Activated T-cell treated with anti-CD3 and anti-CD28 coated beads for 1 hour (primary cell): ENCODE measurements at places on chromosomes 7 and 10.

GRCh38 chr7:35522697-35523096 lies 172.2 kb downstream of the HERPUD2 start:
- DNase-seq, result no peak

- no peak for DNase-seq
Observed at GRCh38 chr7:141575654-141576448, 24.6 kb downstream of the AGK start.

DNA sequence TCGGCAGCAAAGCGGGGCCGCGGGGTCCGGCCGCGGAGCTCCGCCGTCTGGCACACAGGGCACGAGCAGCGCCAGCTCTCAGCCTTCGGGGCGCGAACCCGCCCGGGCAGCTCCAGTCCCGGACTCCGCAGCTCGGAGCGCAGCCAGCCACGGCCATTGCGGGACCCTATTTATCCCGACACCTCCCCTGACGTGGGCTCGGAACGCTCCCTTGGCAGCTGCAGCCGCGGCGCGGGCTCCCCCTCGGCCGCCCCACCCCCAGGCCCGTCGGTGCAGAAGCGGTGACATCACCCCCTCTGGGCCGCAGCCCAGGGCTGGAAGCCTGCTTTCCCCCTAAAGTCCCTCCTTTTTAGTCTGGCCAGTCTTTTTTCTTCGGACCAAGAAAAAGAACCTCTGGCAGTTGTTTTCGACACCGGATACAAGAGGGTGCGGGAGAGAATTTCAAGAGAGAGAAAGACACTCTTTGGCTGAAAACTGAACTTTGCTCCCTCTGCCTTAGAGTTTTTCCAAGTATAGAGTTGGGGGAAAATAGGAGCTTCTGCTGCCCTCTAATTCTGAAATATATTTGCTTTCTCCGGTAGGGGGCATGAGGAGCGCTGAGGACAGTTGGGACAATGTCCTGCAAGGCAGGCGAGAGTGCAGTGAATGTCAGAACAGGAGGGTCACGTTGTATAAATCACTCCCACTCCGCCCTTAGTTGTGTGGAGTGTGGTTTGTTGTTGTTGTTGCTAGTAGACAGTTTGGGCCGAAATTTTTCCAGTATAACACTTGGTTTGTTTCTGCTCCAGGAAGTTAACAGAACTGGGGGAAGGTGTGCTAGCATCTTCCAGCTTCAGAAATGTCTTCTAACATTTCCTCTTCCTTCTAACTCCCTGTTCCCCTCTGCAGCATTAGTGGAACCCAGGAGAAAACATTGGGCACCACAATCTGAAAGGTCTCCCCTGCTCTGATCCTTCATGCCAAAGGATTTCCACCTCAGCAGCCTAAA lies at the start of gene SFRP4:
SFRP4 (minus strand) TSS at position 145 of the 988 bp plus-strand sequence. CDS start 280 bp downstream, outside the sequence.
- no peak for DNase-seq

- no peak for DNase-seq
Observed at GRCh38 chr7:54802841-54803240, 43.8 kb upstream of the SEC61G start.

DNA sequence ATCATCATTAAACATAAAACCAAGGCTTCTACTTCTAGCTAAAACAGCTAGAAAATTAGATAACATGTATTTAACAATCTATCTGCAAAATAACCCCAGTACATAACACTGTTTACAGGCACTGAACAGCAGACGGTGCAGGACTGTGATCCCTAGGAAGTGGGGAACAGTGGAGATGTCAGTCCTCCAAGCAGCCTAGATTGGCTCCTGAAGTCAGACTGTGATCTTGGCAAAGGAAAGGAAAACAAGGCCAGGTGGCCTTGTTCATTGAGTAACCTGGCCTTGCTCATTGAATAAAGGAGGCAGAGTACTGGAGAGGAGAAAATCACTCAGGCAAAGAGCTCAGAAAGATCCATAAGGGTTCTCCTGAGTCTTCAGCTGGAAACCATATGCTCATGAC lies 77.7 kb upstream of the DIP2C start:
- DNase-seq, result no peak

DNA sequence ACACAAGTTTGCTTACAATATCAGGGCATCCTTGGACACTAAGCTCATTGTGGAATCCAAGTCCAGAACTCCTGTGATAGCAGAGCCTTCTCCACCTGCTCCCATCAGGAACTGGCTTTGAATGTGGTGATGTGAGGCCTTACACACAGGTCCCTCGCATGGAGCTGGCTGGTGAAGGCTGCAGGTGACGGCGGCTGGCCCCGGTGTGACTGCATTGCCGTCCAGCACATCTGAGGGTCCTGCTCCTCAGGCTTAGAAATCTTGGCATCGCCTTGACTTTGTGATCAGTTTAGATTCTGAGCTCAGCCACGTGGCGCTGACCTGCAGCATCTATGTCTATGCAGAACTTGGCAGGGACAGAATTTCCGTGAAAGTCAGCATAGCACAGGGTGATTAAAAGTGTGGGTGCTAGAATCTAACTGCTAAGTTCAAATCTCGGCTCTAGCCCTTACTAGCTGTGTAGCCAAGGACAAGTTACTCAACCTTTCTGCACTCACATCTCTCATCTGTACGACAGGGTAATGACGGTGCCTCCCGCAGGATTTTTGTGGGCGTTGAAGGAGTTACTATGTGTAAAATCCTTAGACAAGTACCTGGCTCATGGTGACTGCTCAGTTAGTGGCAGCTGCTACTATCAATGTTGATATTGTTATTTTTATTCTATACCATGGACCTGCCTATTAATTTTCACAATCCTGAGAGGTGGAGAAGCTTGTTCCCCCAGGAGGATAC lies 26.6 kb downstream of the HKDC1 start:
- no peak for DNase-seq

GRCh38 chr7:154785898-154786297 lies 217.0 kb downstream of the PAXIP1 start:
- no peak for DNase-seq

DNA sequence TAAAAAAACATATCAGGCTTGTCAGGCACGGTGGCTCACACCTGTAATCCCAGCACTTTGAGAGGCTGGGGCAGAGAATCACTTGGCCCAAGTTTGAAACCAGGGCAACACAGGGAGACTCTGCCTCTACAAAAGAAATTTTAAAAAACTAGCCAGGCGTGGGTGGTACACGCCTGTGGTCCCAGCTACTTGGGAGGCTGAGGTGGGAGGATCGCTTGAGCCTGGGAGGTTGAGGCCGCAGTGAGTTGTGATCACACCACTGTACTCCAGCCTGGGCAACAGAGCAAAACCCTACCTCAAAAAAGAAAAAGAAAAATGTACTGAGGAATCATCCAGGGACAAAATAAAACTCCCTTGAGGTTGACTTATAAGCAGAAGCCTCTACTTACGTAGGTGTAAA lies 149.9 kb upstream of the KLF14 start:
- no peak for DNase-seq

DNA sequence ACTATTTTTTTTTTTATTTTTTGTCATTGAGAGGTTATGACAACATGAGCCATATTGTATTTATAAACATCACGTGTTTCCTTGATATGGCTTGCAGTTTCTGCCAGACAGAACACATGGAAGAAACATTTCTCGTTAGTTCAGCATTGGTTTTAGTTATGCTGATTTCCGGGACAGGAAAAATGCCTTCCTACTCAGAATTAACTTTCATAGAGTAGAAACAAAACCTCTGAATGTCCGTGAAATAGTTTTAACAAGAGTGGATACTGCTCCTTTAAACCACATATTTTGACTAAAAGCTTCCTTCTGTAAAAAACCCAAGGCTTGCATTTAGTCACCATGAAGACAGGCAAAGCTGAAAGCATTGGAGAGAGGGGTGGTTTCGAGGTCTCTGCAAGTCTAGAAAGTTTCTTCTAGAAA lies 240.4 kb downstream of the KIAA1217 start:
- DNase-seq, result no peak

DNA sequence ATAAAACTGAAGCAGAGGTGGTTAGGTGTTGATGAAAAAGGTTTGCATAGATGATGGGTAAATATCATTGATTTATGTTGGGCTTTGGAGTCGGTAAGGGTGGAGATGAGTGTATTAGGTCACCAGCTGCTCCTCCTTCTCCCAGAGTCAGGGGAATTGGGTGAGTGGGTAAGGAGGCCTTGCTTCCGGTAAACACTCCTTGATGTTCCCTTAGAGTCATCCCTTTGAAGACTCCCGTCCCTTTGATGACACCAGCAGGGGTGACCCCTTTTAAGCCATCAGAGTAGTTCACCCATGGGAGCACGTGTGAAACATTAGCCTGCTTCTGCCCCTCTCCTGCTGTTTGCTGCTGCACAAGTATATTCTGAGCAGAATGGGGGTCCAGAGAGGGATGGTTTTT lies 92.2 kb upstream of the DKK1 start:
- no peak for DNase-seq

GRCh38 chr10:23174074-23174976 lies 17.8 kb upstream of the PTF1A start:
- DNase-seq, result no peak

- DNase-seq, result no peak
Observed at GRCh38 chr10:3372281-3372680, 199.7 kb upstream of the PITRM1 start.

GRCh38 chr10:10196701-10197100 lies 821.0 kb upstream of the CELF2 start:
- DNase-seq, result no peak

DNA sequence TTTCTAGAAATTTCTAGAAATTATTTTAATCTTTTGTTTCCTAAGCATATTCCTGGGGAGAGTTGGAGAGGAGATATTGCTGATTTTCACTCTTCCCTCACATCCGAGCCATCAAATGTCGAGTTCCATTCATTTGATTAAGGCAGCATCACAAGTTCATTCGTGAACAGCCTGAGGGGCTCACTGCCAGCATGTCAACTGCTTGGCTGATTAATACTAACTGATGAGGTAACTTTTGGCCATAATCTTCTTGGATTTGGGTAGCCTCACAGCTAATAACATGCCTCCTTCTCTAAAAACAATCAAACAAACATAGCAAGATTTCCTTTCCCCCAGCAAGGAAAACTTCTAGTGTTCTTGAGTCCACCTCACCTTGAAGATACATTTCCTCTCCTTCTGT lies 87.1 kb upstream of the AFAP1L2 start:
- DNase-seq, result no peak

- no peak for DNase-seq
Observed at GRCh38 chr7:20141002-20141345, 76.2 kb downstream of the MACC1 start.

DNA sequence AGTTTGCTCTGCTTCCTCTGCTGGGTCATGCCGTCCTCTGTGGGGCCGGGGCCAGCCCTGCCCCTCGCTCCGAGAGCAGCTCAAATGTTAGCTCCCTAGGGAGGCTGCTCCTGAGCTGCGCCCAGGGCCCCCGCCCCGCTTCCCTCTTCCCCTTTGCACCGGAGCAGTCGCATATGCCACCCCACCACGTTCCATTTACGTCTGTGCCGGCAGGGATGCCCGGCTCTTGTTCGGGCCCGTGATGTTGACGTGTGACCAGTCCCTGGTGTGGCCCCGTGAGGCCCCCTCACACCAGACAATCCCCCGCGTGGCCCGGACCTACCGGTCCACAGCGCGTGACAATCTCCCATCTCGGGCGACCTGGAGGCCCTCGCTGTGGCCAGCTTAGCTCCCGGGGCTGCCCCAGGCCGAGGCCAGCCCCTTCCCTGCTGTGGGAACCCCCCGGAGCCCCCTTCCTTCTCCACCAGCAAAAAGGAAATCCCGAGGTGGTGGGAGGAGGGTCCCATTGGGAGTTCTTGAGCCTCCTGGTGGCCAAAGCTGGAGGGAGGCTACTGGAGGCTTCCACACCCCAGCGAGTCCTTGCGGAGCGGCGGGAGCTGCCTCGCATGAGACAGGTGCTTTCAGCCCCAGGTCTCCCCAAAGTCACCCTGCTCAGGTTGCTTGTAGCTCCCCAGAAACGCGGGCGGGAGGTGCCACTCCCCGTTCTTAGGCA lies 15.2 kb downstream of the FAM20C start:
- DNase-seq, result no peak
